ENCODE measurements at places on chromosomes 12 and 14.

GRCh38 chr12:131574395-131574771, 136.5 kb upstream of the SFSWAP start:
- no peaks in the 10 kb centered on the region for H3K4me1 ChIP-seq
- H3K36me3 ChIP-seq: no peaks in the 10 kb centered on the region
- H3K27ac ChIP-seq: no peak overlapping the region
- no peak overlapping the region for H3K4me3 ChIP-seq

- H3K27me3 ChIP-seq: peaks cover 2% of the 10 kb centered on the region
- DNase-seq: no peak
- H3K27ac ChIP-seq: no peak overlapping the region
- H3K4me1 ChIP-seq: no peaks in the 10 kb centered on the region
- H3K4me3 ChIP-seq: no peak overlapping the region
Measured at GRCh38 chr12:115203701-115204100, 519.7 kb upstream of the TBX3 start.

DNA sequence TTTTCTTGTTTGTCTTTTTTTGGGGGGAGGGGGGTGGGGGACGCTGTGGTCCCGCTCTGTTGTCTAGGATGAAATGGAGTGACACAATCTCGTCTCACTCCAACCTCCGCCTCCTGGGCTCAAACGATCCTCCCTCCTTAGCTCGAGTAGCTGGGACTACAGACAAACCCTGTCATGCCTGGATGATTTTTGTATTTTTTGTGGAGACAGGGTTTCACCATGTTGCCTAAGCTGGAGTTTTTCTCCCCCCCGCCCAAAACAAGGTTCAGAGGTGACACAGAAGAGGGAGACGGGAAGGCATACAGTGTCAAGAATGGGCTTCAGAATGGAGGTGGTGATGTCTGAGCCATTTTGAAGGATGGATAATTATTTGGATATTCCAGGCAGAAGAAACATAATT, 116.9 kb upstream of the ATF1 start:
- H3K27ac ChIP-seq: peak overlapping the region; percentile 20
- H3K4me3 ChIP-seq: no peak overlapping the region
- peaks cover 14% of the 10 kb centered on the region for H3K36me3 ChIP-seq

GRCh38 chr12:1611803-1612572, 17.0 kb upstream of the WNT5B start:
- no peak overlapping the region for H3K4me3 ChIP-seq
- no peaks in the 10 kb centered on the region for H3K36me3 ChIP-seq
- no peaks in the 10 kb centered on the region for H3K27me3 ChIP-seq
- H3K27ac ChIP-seq: no peak overlapping the region
- DNase-seq: no peak
- peaks cover 6% of the 10 kb centered on the region for H3K4me1 ChIP-seq

GRCh38 chr14:58849601-58850000, 211.8 kb downstream of the DACT1 start:
- H3K4me1 ChIP-seq: no peaks in the 10 kb centered on the region
- H3K36me3 ChIP-seq: no peaks in the 10 kb centered on the region
- no peak overlapping the region for H3K4me3 ChIP-seq
- H3K27me3 ChIP-seq: no peaks in the 10 kb centered on the region
- no peak for DNase-seq

GRCh38 chr12:104588047-104588920, 131.5 kb downstream of the CHST11 start:
- no peak overlapping the region for H3K4me3 ChIP-seq
- H3K36me3 ChIP-seq: peaks cover 7% of the 10 kb centered on the region
- no peaks in the 10 kb centered on the region for H3K27me3 ChIP-seq

- no peak for DNase-seq
- H3K27me3 ChIP-seq: no peaks in the 10 kb centered on the region
- peaks cover 4% of the 10 kb centered on the region for H3K4me1 ChIP-seq
- peaks cover 12% of the 10 kb centered on the region for H3K36me3 ChIP-seq
Measured at GRCh38 chr12:105343836-105344235, 13.3 kb downstream of the C12orf75 start.

- H3K4me1 ChIP-seq: peaks cover 13% of the 10 kb centered on the region
- no peaks in the 10 kb centered on the region for H3K36me3 ChIP-seq
- peaks cover 7% of the 10 kb centered on the region for H3K27me3 ChIP-seq
- DNase-seq: peak; percentile 76
- H3K27ac ChIP-seq: no peak within 1 kb of the TSS
- peak within 1 kb of the TSS; percentile 70 for H3K4me3 ChIP-seq
Measured at GRCh38 chr12:113135178-113136127, at the start of gene RASAL1. Gene RASAL1, minus strand, starts transcription at chr12:113135761. Its CDS starts 299 bp downstream, at chr12:113135462.

GRCh38 chr12:94792693-94793092, 142.3 kb upstream of the TMCC3 start:
- H3K27ac ChIP-seq: no peak overlapping the region
- peaks cover 17% of the 10 kb centered on the region for H3K4me1 ChIP-seq
- H3K27me3 ChIP-seq: no peaks in the 10 kb centered on the region
- H3K36me3 ChIP-seq: peaks cover 19% of the 10 kb centered on the region
- no peak for DNase-seq
- H3K4me3 ChIP-seq: no peak overlapping the region

GRCh38 chr14:34623506-34623905, 6.4 kb downstream of the SNX6 start:
- peaks cover 21% of the 10 kb centered on the region for H3K4me1 ChIP-seq
- H3K27ac ChIP-seq: no peak overlapping the region
- no peak for DNase-seq
- no peaks in the 10 kb centered on the region for H3K27me3 ChIP-seq

DNA sequence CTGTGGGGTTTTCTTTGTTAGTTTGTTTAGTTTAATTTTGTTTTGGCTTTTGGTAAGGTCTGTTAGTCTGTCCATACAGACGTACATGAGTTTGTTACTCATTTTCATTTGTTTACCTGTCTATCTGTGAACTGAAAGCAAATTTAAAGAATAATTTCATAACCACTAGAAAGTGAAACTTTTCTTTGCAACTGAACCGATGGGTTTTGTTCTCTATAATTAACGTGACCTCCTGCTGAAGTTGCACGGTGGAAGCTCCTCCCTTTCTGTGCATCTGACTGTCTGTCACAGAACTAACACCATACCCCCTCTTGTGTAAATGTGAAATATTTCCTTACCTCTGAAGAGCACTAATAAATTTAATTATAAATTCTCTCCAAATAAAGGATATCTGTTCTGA, 595.5 kb downstream of the GALC start:
- H3K27ac ChIP-seq: no peak overlapping the region
- no peaks in the 10 kb centered on the region for H3K4me1 ChIP-seq
- DNase-seq: no peak
- H3K4me3 ChIP-seq: no peak overlapping the region
- no peaks in the 10 kb centered on the region for H3K27me3 ChIP-seq
- no peaks in the 10 kb centered on the region for H3K36me3 ChIP-seq

GRCh38 chr12:26338586-26339572, 143.5 kb downstream of the SSPN start:
- no peak overlapping the region for H3K27ac ChIP-seq
- H3K27me3 ChIP-seq: no peaks in the 10 kb centered on the region
- DNase-seq: no peak
- H3K4me1 ChIP-seq: peaks cover 21% of the 10 kb centered on the region

GRCh38 chr14:55118761-55119160, 10.3 kb upstream of the LGALS3 start:
- H3K27ac ChIP-seq: no peak overlapping the region
- DNase-seq: no peak
- H3K27me3 ChIP-seq: peaks cover 3% of the 10 kb centered on the region
- H3K4me3 ChIP-seq: no peak overlapping the region

- H3K4me1 ChIP-seq: no peaks in the 10 kb centered on the region
- peaks cover 6% of the 10 kb centered on the region for H3K27me3 ChIP-seq
- H3K36me3 ChIP-seq: no peaks in the 10 kb centered on the region
- no peak overlapping the region for H3K27ac ChIP-seq
Measured at GRCh38 chr12:40693207-40693821, 1.1 kb downstream of the CNTN1 start.

DNA sequence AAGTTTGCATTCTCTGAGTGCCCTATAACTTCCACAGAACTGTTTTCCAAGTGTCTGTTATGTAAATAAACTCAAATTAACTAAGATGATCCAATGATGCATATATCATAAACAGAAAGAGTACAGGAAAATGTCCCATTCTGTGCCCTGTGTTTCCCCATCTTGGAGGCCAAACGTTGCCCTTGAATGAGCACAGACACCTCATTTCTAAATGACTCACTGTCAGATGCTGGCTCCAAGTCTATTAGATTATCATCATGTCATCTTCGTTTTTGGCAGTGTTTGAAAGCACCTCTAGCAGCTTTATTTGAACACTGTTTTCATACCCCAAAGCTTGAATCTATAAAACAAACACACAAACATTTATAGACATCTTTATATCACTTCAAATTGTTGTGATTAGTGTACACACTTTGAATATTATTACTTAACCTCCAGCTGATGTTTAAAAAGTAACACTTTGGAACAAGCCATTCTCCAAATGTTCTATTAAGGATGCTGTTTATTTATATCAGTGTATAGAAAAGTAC, 424.2 kb downstream of the NOVA1 start:
- no peaks in the 10 kb centered on the region for H3K4me1 ChIP-seq
- no peak for DNase-seq
- no peaks in the 10 kb centered on the region for H3K27me3 ChIP-seq
- no peak overlapping the region for H3K27ac ChIP-seq

GRCh38 chr12:52226446-52226845, 6.6 kb upstream of the KRT7 start:
- H3K27ac ChIP-seq: no peak overlapping the region
- H3K27me3 ChIP-seq: peaks cover 20% of the 10 kb centered on the region
- no peak overlapping the region for H3K4me3 ChIP-seq
- peaks cover 3% of the 10 kb centered on the region for H3K4me1 ChIP-seq
- H3K36me3 ChIP-seq: no peaks in the 10 kb centered on the region

DNA sequence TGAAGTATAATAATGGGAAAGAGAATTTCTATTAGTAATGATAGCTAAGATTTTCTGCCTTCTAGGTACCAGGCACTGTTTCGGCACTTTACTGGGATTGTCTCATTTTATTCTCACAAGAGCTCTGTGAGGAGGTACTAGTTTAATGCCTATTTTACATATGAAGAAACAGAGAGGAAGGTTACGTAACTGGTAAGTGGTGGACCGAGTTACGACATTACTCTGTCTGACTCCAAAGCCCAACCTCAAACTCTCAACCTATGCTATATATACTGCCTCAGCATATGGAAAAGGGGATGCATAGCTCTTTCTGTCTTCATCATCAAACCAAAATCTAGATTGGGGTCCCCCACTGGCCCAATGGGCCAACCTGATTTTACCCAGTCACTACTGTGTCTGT, 133.5 kb downstream of the KTN1 start:
- H3K4me3 ChIP-seq: no peak overlapping the region
- no peaks in the 10 kb centered on the region for H3K27me3 ChIP-seq
- peaks cover under 1% of the 10 kb centered on the region for H3K4me1 ChIP-seq
- H3K27ac ChIP-seq: no peak overlapping the region
- no peak for DNase-seq
- no peaks in the 10 kb centered on the region for H3K36me3 ChIP-seq

DNA sequence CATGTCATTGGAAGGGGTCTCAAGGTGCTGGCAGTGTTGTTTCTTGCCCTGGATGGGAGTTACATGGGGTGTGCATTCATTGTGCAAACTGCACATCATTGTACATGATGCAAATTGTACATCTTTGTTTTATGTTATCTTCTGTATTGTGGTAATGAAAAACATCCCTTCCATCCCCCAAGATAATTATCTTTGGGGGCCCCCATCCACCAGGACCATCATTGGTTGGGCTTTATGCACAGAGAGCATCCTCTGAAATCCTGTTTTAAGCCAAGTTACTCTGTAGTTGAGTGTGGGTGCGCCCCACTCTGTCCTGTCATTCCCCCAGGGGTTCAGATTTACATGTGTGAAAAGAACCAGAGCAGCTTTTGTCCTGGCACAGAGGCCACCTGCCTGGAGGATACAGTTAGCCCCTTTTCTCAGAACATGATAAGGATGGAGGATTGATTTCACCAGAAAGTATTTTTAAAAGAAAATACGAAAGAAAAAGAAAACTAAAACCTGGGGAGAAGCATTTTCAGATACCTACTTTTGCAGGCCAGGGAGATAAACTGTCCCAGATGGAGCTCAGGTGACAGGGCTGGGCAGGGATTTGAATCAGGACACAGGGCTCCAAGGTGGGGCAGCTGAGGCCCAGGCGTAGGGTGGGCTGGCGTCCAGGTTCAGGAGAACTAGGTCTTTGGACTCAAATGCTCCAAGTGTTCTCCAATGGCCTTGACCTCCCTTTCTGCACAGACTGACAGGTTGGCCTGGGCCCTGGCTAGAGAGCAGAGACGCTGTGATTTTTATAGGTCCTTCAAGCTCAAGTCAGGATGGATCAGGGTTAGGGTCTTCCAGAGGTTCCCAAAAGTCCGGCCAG, 17.2 kb downstream of the WSCD2 start:
- peak overlapping the region; percentile 11 for H3K4me3 ChIP-seq
- H3K27ac ChIP-seq: no peak overlapping the region
- H3K36me3 ChIP-seq: peaks cover 3% of the 10 kb centered on the region
- peaks cover 14% of the 10 kb centered on the region for H3K4me1 ChIP-seq
- H3K27me3 ChIP-seq: peaks cover 2% of the 10 kb centered on the region

GRCh38 chr12:124622331-124622730, 54.9 kb upstream of the NCOR2 start:
- peaks cover 11% of the 10 kb centered on the region for H3K27me3 ChIP-seq
- H3K27ac ChIP-seq: no peak overlapping the region
- DNase-seq: no peak
- H3K4me3 ChIP-seq: no peak overlapping the region
- H3K36me3 ChIP-seq: peaks cover 1% of the 10 kb centered on the region

DNA sequence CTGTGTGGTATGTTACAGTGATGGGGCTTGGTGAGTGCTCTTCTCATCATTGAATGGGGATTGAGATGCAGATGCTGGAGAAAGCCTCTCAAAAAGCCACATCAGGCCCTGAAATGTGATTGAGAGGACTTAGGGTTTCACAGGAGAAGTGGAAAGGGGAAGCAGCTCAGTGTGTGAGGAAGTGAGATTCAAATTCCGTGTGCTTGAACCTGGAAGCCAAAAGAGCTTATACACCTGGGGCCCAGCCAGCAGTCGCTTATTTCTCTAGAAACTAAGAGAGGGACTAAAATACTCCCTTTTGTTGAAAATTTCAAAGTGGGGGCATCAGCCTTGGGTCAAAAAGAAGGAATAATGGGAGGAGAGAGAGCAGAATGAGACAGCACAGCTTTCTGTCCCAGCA, 39.1 kb upstream of the GZMB start:
- peak overlapping the region; percentile 86 for H3K27ac ChIP-seq
- peaks cover 4% of the 10 kb centered on the region for H3K36me3 ChIP-seq
- DNase-seq: no peak
- H3K4me3 ChIP-seq: peak overlapping the region; percentile 82

DNA sequence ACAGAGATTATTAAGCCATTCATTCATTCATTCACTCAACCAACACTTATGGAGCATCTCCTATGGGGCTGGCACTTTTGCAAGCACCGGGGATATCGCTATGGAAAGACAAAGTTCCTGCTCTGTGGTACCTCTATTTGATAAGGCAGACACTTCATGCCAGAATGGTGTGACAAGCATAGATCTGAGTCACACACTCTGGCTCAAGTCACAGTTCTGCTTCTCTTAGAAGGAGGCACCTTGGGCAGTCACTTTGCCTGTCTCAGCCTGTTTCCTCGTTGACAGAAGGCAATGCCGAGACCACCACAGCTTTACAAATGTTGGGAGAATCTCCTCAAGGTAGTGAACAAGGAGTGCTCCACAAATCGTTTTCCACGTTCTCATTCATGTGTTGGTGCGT, 205.2 kb downstream of the SLC41A2 start:
- H3K4me3 ChIP-seq: no peak overlapping the region
- peaks cover 14% of the 10 kb centered on the region for H3K36me3 ChIP-seq
- H3K27ac ChIP-seq: no peak overlapping the region
- H3K4me1 ChIP-seq: peaks cover 26% of the 10 kb centered on the region

GRCh38 chr12:131116468-131117117, 162.9 kb downstream of the ADGRD1 start:
- peaks cover 11% of the 10 kb centered on the region for H3K27me3 ChIP-seq
- H3K27ac ChIP-seq: no peak overlapping the region
- no peaks in the 10 kb centered on the region for H3K36me3 ChIP-seq
- peaks cover 2% of the 10 kb centered on the region for H3K4me1 ChIP-seq
- no peak for DNase-seq
